ENCODE measurements at places on chromosomes 2 and 18.

DNA sequence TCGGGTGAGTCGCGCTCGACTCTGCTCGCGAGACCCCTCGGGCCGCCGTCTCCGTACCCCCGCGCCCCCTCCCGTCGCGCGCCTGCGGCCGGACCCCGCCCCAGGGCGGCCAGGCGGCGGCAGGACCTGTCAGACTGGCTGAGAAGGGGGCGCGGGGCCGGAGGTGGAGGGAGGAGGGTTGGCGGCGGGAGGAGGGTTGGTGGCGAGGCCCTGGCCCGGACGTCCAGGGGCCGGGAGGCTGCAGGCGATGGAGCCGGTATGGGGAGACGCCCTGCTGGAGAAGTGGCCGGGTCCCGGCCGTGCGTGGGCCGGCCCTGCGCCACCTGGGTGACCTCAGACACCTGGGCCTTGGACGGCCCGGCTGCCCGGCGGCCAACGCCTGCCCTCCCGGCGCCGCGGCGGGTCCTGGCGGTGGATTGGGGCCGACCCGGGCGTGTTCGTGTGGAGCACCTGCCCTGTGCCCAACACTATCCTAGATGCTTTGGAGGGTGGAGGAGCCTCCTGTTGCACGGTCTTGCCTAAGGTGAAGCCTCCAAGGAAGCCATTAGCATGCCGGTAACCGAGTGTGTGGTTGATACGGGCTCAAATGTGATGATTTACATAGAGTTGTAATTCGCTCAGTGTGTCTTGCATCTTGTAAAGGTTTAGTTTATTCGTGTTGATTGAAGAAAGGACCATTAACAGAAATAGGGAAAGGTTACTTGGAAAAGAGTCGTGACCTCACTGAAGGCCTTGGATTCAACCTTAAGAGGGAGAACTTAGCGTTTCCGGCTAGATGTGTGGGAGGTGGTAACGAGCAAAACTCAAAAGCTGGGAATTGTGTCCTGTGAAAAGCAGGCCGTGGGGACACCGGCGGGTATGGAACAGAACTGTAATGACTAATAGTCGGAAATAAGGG, 550 bp downstream of the MYL12B start:
- no peak for DNase-seq

DNA sequence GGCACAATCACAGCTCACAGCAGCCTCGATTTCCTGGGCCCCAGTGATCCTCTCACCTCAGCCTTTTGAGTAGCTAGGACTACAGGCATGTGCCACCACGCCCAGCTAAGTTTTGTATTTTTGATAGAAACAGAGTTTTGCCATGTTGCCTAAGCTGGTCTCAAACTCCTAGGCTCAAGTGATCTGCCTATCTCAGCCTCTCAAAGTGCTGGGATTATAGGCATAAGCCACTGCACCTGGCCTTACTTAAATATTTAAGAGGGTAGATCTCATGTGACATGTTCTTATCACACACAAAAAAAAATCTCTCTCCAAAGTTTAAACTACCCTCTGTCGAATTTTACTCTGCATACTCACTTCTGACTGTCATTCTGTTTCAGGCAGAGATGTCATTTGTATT, 75.4 kb upstream of the CHRNA1 start:
- DNase-seq = no peak

- DNase-seq = no peak
Observed at GRCh38 chr18:7592305-7593071, 25.4 kb downstream of the PTPRM start.

GRCh38 chr2:165293440-165294420, 54.5 kb downstream of the SCN2A start:
- DNase-seq = no peak

DNA sequence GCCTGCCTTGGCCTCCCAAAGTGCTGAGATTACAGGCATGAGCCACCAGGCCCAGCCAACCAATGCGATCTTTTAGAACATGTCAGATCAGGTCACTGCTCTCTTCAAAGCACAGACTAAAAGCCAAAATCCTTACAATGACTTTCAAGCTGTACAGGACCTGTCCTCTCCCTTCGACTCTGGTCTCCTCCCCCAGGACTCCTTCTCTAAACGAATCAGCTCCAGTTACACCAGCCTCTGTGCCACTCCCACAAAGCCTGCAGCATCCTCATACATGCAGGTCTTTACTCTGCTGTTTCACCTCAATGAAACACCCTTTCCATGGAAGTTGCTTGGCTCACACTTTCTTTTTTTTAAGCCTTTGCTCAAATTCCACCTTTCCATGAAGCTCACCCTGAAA, 436.0 kb downstream of the METTL4 start:
- no peak for DNase-seq

DNA sequence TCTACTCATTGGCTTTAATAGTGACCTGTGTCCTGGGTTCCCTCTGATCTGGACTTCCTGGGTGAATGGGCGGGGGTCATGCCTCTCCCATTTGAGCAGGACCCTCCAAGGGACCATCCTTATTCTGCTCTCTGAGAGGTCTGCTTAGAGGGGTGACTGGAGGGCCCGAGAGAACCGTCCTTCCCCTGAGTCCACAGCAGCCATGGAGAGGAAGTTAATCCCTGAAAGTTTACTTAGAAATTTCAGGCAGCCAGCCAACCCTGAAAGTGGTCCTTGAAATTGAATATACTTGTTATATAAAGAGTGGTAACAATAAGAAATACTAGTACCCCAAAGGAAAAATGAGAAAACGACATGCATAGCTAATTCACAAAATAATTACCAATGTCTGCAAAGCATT, 226.1 kb downstream of the DYSF start:
- no peak for DNase-seq

DNA sequence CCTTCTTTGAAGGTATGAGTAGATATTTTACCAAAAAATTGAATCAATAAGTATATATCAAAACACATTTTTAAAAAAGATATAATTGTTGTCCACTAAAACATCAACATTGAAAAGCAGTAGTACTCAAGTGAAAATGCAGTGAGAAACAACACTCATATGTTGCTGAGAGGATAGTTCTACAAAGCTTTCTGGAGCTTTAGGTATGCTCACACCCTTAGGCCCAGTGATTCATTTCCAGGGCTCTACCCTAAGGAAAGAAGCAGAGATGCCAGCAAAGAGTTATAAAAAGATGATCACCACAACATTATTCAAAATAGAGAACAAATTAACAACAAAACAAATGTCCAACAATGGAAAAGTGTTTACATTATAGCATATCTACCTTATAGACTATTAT, 197.3 kb upstream of the CCDC150 start:
- no peak for DNase-seq

DNA sequence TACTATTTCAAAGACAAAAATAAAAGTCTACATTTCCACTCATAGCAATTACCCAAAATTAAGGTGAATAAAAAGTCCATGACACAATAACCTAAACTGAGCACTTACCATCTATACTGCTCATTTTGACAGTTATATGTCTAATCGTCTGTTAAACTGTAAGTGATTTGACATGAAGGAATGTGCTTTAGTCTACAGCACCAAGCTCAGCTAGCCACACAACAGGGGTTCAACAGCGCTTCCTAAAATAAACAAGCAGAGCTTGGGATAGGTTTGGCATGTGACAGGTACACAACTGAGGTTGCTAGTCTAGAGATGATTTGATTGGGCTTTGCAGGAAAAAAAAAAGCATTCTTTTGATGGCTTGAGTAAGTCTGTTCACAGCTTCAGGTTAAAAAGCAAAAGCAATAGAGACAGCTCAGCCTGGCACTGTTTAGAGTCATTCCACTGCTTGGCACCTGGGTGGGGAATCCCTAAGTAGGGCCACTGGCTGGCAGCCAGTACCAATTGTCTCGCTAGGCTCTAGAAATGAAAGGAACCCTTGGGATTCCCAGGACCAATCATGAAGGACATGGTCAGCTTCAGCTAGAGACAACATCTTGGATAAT, 78.6 kb downstream of the BARD1 start:
- no peak for DNase-seq

GRCh38 chr2:234348081-234348480, 148.8 kb downstream of the ARL4C start:
- DNase-seq = no peak

- no peak for DNase-seq
Observed at GRCh38 chr2:120587279-120587996, 148.2 kb upstream of the GLI2 start.

DNA sequence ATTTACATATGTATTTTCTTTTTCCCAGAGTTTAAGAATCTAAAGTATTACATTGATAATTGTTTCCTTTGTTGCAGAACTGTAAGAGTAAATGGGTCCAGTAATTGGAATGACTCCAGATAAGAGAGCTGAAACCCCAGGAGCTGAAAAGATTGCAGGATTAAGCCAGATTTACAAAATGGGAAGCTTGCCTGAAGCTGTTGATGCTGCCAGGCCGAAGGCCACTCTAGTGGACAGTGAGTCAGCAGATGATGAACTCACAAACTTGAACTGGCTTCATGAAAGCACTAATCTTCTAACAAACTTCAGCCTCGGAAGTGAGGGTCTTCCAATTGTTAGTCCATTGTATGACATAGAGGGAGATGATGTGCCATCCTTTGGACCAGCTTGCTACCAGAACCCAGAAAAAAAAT, 183.8 kb upstream of the STON1 start:
- DNase-seq = no peak

DNA sequence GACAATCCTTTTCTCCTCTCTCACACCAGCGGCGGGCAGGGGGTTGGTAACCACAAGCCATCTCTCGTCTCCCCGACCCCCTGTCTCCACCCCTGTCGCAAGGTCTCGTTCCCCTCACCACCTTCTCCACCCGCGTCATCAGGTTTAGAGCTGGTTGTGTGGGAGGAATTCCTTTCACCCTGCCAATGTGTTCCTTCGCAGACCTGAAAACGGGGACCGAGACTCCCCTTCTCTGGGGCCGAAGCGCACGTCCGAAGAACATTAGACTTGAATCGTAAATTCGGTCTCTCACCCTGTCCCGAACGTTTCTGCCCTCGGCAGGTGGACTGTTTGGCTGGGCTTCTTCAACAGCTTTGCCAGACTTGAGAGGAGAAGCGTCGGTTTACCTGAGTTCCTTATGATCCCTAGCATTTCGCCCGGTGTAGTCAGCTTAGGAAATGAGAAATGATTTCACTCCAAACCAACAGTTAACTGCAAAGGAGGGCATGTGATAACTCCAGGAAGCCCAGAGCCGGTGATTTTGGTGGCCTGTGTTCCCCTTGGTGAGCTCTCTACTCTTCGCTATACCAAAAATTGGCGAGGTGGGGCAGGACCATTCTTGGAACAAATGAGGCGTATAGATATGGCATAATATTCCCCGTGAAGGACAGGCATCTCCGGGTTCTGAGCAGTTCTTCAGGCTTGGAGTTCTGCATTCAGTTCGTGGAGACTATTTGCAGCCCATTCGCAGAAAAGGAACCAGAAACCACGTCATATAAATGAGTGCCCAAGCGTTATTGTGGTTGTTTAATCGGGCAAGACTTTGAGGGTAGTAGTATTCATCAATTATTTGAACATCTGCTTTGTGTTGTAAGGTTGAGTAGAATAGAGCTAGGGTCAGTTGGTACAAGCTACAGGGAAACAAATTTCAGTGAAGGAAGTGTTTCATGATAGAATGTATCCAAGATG, 694 bp downstream of the CFAP36 start:
- DNase-seq = no peak

- no peak for DNase-seq
Observed at GRCh38 chr2:47086054-47086471, 69.0 kb downstream of the STPG4 start.

- DNase-seq = no peak
Observed at GRCh38 chr2:158573739-158574138, 117.0 kb downstream of the PKP4 start.

- no peak for DNase-seq
Observed at GRCh38 chr2:85957256-85957655, 68.5 kb upstream of the ST3GAL5 start.

DNA sequence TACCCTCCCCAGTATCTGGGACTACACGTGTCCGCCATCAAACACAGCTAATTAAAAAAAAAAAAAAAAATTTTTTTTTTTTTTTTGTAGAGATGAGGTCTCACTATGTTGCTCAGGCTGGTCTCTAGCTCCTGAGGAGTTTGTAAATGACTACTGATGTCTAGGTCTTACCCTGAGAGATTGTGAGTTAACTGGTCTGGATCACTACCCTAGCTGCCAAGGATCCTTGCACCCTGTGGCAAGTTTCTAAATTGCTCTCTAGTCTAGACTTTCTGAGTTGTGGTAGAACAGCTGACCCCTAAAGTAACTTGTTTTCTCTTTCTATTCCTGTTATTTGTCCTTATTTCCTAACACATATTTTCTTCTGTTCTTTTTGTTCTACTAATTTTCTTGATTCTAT, 44.5 kb downstream of the ABHD3 start:
- no peak for DNase-seq

GRCh38 chr18:27121108-27121507, 64.0 kb downstream of the CHST9 start:
- no peak for DNase-seq

DNA sequence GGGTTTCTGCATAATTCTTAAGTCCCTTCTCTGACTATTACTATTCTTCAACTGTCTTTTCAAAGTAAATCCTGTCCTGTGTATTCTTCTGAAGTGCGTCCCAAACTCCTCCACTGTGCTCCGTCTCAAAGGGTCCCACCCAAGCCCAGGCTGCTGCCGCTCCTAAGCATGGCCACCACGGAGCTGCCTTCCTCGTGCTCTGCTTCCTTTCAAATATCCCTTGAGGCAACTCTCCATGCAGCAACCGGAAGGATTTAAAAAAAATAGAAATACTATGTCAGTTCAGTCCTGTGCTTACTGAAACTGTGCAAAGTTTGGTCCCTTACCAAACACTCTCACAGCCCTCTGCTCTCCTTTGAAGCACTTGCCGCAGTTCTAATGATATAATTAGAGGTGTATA, 116.1 kb downstream of the NOL10 start:
- DNase-seq = no peak

DNA sequence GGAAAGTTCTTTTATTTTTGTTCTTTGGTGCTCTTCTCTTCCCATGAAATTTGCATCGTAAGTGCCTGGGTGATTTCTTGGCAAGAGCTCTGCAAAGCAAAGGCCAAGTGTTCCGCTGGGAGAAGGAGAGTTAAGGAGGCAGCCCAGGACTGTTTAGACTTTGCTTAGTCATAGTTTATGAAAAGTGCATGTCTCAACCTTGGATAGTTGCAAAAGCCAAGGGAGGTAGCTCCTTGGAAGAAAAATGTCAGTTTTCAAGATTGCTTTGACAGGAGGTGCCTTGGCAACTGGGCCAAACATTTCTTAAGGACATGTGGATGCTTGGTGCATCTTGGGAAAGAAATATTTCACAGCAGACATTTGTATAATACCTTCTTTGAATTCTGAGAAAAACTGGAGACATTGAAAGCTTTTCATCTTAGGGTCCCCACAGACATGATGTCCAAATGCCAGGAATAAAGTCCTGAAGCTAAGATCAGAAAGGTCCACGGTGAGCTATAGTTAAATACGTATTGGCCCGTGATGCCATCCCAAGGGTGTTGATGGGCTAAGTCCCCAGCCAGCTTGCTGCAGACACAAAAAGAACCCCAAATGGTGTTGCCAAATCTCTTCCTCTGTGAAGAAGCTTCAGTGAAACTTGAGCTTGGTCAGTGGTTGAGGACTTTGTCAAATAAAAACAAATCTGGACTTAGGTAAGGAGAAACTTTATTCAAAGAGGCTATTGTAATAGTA, 96.3 kb upstream of the THUMPD2 start:
- DNase-seq = no peak
